Activated CD8-positive, alpha-beta memory T cell treated with anti-CD3 and anti-CD28 coated beads for 48 hours (primary cell): ENCODE measurements at places on chromosomes 12 and 14.

DNA sequence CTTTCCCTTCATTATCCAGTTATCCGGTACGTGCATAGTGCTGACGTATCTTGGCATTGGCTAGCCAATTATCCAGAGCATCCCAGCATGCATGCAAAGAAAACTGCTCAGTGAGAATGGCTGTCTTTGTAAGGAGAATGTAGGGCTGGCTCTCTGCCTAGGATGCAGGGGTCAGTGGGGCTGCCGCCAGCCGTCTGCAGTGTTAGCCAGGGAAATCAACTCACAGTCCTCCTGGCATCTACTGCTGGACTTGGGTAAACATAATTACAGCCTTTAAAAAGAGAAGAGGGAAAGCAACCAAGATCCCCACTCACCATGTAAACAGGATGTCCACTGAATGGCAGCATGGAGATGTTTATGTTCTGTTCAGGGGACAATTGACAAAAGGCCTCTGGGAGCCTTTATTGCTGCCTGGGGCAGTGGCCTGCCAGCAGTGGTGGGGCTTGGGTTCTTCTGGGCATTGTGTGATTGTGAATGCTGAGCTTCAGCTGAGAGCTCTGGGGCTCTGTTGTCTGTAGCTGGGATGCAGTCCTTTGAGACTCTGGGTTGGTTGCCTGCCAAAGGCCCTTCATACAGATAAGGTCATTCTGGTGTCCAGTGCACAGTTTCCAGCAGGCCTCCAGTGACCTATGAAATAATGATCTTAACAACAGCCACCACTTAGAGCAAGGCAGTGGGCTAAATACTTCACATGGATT, 121.8 kb downstream of the TBC1D30 start:
- no peak for DNase-seq

DNA sequence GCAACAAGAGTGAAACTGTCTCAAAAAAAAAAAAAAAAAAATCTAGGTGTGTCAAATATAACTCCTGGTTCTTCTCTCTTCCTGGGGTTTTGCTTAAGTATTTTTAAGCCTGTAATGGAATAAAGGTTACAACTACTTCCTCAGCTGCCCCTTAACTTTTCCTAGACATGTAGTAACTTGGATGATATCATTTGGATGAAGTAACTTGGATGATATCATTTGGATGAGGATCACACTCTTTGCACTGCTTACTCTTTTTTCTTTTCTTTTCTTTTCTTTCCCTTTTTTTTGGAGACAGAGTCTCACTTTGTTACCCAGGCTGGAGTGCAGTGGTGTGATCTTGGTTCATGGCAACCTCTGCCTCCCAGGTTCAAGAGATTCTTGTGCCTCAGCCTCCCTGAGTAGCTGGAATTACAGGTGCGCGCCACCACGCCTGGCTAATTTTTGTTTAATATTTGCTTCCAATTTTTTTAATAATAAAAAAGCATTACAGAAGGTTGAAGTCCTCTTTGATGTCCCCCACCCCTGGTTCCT, 775 bp upstream of the FAM186A start:
- DNase-seq = no peak

GRCh38 chr12:31966558-31967205, 7.5 kb downstream of the RESF1 start:
- no peak for DNase-seq

DNA sequence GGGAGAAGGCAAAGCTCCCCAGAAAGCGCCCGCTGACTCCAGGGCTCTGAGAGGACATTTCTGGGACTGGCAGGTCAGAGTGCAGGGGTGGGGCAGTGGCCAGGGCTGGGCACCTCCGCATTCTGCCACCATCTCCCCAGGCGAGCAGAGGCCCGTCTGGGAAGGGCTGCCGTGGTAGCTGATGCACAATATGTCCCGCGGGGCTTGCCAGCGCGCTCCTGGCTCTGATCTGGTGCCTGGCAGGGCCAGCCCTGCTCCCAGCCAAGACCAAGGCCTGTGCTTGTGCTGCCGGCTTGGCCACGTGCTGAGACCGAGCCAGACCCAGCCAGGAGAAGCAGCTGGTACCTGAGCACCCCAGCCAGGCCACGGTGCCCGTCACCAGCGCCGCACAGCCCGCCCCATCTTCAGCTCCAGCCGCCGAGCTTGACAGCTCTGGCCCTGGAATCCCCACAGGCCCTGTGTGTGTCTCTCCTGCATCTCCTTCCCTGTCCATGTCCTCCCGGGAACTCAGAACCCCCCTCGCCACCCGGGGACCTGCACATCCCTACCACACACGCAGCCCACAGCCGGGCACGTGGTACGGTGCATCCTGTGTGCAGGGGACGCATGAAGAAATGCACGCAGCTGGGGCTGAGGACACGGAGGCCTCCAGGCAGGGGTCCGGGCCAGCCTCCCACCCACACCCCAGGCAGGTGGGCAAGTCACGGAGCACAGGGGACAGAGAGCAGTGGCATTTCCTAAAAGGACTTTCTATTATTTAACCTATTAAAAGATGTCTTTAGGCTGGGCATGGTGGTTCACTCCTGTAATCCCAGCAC, 68.6 kb upstream of the C14orf180 start:
- no peak for DNase-seq

- DNase-seq = no peak
These were observed 53.3 kb downstream of the BICD1 start for GRCh38 chr12:32159925-32160324.

DNA sequence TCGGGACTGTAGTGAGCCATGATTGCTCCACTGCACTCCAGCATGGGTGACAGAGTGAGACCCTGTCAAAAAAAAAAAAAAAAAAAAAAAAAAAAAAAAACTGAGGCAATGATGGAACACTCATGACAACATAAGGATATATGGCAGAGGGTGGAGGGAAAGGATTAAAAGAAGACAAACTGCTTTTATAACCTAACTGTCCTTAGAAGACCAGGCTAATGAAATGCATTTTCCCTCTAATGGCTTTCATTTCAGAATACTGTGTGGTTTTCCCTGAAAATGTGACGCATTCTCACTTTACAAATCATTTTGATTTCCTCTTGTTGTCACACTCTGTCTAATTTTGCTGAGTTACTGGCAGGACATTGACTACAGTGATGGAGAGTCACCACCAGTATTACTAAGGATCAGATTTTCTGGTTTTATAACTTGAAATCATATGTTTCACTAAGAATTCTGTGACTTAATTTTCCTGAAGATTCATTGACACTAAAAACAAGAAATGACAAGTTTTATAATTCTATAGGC, 137.6 kb upstream of the SSTR1 start:
- DNase-seq = no peak

DNA sequence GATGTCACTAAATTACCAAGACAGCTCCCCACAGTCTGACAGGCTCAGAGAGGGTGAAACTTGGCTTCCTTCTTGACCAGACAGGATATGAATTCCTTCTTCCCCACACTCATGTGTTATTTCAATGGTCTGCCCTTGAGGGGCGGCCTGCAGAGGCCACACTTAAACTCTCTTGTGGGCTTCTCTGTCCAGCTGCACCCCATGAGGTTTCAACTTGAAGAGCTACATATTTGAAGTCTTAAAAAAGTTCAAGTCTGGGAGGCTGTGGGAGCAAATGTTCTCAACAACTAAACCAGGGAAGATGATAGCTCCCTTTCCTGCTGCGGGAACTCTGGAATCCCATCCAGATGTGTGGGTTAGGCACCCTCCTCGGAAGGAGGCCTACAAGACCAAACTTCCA, 98.3 kb downstream of the TTC7B start:
- DNase-seq = no peak

- DNase-seq = no peak
These were observed 316.8 kb downstream of the SNAPC1 start for GRCh38 chr14:62079038-62079437.

DNA sequence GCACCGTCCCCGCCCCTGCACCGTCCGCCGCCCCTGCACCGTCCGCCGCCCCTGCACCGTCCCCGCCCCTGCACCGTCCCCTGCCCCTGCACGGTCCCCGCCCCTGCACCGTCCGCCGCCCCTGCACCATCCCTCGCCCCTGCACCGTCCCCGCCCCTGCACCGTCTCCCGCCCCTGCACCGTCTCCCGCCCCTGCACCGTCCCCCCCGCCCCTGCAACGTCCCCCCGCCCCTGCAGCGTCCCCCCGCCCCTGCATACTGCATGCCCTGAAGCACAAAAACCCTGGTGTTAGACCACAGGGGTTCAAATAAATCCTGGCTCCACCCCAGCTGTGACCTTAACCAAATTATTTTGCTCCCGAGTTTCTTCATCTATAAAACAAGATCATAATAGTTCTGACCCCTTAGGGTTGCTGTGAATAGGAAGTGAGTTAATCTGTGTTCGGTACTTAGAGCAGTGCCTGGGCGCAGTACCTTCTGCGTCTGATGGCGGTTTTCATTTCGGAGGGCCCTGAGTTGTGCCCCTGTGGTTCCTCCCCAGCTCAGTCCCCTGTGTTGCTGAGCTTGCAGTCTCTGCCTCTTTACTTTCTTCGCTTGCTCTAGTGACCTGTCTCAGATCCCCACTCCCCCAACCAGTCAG, 38.1 kb downstream of the ESRRB start:
- no peak for DNase-seq

GRCh38 chr12:89033062-89033461, 319.2 kb downstream of the DUSP6 start:
- DNase-seq = no peak

DNA sequence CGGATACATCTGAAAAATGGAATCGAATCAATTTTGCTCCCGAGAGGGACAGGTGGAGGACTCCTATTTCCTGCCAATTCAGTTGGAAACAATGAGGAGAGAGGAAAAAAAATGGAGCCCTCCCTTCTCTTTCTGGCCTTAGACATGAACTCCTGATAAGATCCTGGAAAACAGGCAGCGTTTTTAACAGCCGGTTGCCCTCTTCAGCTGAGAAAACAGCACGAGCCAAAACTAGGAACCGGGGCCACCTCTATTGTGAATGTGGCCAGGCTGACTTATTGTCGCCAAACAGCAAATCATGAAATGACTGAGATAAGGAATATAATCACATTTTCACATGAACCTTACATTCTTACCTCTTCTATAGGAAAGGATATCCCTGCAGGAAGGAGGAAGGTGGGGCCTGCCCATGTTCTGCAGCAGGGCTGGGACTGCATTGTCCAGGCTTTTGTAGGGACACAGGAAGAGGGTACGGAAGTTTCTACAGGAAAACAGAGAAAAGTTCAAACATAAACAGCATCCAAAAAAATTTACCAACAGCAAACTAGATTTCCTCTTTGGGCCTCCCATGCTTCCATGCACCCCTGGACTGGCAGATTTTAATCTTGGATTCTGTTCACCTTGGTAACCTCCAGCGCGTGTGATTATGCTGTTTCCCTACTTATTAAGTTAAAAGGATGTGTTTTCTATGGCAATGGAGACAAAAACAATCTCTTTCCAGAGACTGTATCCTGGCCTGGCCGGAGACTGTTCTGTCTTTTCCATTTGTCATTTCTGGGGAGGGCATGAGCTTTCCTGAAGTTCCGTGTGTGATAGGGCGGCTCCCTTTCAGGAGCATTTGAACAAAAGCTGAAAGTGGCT, 29.0 kb upstream of the ELK3 start:
- no peak for DNase-seq

- no peak for DNase-seq
These were observed 5.1 kb downstream of the ASCL1 start for GRCh38 chr12:102962532-102962931.

DNA sequence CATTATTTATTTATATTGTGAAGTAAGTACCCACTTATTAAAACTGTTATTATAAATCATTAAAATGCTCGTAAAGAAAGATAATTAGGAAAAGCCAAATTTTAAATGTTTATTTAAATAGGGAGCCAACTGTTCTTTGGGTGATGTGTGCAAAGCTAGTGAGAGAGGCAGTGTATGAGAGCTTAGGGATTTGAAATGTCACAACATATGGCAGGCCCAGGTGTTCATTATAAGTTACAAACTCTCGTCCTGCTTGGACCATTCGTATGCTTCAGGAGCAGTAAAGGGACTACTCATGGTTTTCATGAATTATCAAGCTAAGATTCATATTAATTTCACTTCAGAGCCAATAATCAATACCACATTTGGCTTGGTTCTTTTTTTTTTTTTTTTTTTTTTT, 154.5 kb downstream of the TGFB3 start:
- no peak for DNase-seq

DNA sequence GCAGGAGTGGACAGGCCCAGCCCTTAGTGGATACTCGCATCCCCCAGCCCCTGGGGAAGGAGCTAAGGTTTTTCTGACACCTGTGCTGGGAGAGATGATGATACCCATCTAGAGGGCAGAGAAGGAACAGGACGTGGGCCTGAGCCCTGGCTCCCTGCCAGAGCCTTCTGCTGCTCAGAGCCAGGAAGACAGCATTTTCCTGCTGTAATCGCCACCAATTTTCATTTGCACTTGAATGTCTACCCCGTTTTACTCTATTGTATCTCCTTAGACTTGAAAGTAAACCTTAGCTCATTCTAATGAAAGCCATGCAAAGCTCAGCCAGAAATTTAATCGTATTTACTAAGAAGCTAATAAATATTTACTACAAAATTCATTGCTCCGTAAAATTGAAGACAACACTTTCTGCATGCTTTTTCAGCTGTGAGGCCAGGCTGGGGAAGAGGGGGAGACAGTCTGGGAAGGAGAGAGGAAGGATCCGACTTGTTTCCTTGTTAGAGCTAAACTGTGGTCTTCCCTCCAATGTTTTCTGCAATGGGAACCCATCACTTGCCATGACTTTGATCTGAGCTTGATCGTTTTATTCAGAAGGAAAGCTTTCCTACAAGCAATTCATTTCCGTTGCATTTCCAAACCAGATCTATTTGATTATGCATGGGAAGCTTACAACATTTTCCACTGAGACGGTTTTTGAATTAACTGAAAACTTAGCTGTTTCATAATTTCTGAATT, 17.6 kb upstream of the TRAF3 start:
- no peak for DNase-seq

DNA sequence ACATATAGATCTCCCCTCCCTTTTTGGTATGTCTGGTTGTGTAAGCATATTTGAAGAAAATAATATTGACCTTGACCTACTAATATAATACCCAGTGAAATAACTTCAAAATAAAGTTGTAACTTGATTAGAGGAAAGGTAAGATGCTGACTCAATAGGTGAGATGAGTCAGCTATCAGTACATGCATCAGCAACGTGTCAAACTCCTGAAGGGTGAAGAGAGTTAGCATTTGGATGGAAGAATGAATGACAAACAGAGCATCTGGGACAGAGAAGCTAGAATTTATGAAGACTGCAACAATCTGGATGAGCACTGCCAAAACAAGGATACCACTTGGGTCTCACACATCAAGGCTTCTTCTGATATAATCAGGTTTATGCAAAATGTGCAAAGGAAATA, 74.9 kb downstream of the PPP2R5E start:
- DNase-seq = no peak

DNA sequence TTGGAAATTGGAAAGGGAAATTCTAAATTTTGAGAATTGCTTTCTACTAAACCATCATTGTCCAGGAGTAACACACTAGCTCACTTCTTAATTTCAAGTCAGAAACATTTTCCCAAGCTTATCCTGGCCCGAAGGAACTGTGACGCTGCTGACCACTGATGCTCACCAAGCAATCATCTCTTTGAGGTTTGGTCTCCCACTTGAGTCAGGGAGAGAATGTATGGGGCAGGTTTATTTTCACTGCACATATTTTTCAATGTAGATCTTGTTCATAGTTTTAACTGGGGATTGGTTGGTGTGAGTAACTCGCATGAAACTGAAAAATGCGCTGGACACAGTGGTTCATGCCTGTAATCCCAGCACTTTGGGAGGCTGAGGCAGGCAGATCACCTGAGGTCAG, 12.9 kb upstream of the RNASE10 start:
- no peak for DNase-seq
